Urothelium cell line (cell line): ENCODE measurements at places on chromosomes 3 and 15.

DNA sequence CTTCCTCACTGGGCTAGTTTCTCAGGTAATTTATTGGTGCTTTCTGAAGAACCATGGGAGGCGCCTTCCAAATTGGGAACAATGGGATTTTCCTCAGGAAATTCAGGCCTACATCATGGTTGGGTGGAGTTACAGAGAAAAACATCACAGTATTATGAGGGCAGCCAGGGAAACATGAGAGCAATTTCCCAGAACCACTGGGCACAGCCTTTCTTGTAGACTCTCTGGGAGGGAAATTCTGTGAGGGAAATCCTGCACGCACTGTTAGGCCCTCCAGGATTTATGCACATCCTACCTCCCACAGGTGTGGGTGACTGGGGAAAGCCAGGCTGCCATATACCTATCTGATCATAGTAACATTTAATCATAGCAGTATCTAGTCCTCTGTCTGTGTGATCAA lies 13.2 kb downstream of the POPDC2 start:
- no peak for DNase-seq

GRCh38 chr15:39413558-39413957 lies 167.3 kb upstream of the THBS1 start:
- DNase-seq = no peak

DNA sequence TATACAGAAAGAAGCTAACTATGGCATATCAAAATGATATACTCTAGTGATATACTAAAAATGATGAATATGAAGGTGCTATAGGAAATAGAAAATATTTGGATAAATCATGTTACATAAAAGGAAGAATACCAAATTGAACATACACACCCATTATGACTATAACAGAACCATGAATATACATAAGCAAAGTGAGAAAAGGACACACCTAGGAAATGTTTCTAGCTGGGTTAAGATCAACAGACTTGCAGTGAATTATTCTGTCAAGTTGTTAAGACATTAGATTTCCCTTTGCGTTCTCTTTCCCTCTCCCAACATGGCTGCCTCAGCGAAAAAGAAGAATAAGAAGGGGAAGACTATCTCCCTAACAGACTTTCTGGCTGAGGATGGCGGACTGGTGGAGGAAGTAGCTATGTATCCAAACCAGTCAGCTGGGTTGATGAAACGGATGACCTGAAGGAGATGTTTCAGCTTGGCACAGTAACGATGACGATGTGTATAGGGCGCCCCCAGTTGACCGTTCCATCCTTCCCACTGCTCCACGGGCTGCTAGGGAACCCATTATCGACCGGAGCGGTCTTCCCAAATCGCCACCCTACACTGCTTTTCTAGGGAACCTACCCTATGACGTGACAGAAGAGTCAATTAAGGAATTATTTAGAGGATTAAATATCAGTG lies 20.2 kb upstream of the PARP14 start:
- DNase-seq = no peak

DNA sequence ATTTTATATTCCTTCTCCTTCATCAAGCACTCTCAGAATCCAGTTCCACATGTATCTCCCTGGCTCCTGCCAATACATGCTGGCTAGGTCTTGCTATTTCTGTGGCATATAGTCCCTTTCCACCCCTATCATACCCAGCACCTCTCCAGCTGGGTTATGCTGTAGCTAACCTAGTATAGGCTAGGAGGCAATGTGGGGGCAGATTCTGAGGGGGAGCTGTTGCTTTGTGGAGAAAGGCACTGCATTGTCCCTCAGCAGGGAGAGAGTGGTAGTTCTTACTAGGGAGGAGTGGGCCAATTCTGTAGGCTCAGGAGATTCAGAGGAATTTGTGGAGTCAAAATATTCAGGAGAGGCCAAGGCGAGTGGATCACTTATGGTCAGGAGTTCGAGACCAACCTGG lies 39.4 kb upstream of the UBL7 start:
- no peak for DNase-seq

GRCh38 chr3:196920733-196921132 lies 21.6 kb downstream of the NCBP2 start:
- no peak for DNase-seq

DNA sequence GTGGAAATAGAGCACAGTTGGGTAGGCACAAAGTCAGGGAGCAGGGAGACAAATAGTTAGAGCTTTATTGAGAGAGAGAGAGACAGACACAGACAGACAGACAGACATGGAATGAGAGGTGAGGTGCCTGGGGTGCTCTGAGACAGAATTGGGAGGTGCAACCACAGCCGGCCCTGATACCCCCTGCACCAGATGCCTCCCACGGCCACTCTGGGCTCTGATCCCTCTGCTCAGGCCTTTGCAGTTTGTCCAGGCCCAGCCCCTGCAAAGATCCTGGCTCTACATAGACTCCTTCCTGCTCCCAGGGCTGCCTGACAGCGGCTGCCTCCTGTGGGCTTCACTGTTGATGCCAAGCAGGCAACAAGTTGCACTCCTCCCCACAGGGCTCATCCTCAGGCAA lies 283.8 kb downstream of the GABRG3 start:
- no peak for DNase-seq
